ENCODE measurements at places on chromosomes 6 and 20. TPM values are rescaled to one million over a fixed set of nuclear protein-coding genes. Genes with fewer than 3 reads are reported as not detected.

DNA sequence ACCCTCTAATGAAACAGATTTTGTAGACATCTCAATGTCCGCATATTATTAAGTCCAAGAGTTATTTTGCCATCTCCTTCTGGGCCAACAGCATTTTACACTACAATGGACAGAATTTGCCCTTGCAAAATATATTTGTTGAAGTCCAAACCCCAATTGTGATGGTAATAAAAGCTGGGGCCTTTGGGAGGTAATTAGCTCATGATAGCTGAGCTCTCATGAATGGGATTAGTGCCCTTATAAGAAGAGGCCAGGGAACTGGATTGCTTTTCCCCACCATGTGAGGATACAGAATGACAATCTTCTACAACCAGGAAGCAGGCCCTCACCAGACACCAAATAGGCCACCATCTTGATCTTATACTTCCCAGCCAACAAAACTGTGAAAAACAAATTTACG is 44.9 kb upstream of the MTRF1L start:
- DNase-seq, result no peak

DNA sequence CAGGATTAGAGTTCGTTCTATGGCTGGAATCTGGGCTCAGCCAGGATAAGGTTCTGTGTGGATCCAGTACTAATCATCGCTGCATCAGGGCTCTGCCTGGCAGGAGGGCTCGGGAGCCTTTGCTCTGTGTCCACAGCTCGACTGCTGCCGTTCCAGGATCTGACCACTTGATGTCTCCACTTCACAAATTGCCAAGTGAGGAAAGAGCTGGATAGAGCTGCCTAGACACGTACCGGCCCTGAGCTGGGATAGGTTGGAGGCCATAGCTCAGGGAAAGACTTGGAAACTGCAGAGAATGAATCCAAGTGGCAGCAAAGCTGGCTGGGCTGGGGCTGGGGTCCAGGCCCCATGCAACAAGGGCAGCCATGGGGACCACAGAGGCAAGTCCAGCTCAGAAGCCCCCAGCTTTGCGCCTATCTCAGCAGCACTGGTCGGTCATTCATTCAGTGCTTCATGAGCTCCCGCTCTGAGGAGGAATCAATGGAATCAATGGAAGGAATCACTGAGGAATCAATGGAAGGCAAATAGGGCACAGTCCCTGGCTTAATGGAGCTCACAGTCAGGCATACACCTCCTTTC is 38.0 kb upstream of the TOP1 start:
- DNase-seq, result peak; percentile 83

Gene TCF15
- total RNA-seq, result not detected

- no peak for DNase-seq
Observed at GRCh38 chr6:168313431-168314011, 6.1 kb downstream of the DACT2 start.

DNA sequence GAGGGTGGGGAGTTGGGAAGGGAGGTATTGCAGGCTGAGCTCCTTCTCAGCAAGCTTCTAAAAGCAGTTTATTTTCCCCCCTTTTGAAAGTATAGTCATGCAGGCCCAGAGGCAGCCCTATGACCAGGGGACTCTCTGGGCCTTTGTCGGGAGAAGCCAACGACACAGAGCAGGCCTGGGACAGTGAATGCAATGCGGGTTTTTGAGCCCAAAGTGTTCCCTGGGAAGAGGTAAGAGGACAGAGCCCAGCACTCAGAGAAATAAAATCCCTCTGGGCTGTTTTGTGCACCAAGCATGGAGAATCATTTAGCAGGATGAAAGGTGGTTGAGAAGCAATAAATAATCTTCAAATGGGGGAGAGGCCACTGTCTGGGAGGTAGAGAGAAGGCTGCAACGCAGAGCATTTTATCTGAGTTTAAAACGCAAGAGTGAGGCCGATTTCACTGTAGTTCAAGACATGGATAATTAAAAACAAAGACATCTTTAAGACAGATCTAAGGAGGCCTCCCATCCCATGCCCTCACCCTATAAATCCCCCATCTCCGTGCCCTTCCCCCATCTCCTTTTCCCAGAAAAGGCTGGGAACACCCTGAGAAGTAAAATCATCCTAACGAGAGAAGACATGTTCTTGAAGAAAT is 237.5 kb downstream of the CDC5L start:
- no peak for DNase-seq

GRCh38 chr6:167703347-167703746 is 123.4 kb upstream of the AFDN start:
- no peak for DNase-seq

GRCh38 chr6:168408504-168409136 is 32.4 kb upstream of the SMOC2 start:
- no peak for DNase-seq

GRCh38 chr6:156111913-156112312 is 656.3 kb upstream of the NOX3 start:
- DNase-seq, result no peak

- DNase-seq, result no peak
Observed at GRCh38 chr6:36402481-36402880, 15.0 kb upstream of the ETV7 start.

GRCh38 chr6:159830501-159831372 is 30.7 kb downstream of the PNLDC1 start:
- DNase-seq, result no peak

DNA sequence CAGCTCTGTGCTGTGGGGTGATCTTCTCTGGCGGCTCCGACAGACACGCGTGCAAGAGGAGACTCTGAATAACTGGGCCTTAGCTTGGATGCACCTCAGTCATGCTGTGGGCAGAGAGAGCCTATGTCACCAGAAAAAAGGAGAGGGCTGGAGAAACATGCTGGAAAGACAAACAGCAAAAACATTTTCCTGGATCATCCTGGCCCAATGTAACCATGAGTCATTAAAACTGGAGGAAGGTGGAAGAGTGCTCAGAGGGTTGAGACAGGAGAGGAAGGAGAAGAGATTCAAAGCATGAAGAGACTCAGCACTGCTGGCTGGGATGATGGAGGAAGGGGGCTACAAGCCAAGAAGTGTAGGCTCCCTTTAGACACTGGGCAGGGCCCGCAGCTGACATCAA is 292.0 kb downstream of the CDH26 start:
- peak; percentile 15 for DNase-seq

Gene BMP7
- 4.8 TPM for total RNA-seq

DNA sequence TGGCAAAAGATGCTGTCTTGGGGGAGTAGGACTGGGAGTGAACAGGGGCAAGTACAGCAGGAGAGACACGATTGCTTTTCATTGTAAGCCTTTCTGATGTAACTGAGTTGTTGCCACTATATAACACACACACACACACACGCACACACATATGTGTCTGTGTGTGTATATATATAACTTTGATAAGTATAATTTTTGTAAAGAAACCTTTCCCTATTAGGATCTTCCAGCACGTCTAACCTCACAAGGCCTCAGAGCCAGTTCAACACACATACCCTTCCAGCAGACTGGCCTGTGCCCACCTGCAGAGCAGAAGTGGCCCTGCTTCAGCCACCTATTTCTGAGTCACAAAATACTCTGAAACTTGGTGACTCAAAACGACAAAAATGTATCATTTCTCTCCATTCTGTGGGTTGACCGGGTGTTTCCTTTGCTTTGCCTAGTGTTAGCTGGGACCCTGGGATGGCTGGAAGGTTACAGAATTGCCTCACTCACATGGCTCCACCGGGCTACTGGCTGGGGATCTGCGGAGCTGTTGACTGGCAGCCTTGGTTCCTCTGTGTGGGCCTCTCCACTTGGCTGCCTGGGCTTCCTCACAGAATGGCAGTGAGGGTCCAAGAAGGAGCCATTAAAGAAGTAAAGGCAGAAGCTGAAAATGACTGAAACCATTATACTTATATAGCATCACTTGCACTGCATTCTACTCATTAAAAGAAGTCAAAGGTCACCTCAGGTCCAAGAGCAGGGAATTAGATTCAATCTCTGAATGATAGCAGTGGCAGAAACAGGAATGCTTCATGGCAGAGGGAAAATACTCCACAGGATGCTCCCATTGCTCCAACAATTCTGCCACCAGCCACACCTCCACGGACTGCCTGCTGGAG is 126.4 kb downstream of the BANF2 start:
- no peak for DNase-seq

Gene SLC4A11
- total RNA-seq, result not detected

- DNase-seq, result no peak
Observed at GRCh38 chr6:159966339-159966738, 2.5 kb upstream of the IGF2R start.

DNA sequence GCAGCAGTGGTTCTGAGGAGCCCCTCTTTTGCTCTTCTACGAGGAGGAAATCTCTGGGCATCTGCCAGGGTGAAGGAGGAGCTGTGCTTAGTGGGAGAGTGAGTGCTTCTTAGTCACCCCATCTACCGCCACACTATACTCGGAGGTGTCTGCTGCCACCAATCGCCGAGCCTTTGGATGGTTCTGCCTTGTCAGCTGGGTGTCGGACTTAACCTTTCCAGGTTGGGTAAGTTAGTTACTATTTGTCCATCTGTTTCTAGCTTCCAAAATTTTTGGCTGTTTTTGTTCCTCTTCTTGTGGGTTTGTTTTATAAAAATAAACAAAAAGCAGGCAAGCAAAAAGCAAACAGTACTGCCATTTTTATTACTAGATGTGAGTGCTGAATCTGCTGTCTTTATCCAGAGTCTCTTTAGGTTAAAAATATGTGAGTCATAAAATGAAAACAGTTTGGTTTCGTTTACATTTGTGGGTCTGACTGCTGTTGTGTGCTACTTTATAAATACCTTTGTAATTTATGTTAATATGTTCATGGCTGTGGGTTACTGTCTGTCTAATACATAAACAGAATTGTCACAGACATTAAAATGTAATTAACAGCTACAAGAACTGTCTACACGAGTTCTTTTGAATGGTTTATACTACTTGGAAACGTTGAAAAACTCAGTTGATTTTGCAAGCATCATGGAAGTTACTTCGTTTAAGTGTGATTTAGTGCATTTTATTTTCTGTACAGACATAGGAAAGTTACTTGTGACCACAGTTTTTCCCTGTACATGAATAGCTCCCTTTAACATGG is 89.2 kb downstream of the ARID1B start:
- peak; percentile 69 for DNase-seq

DNA sequence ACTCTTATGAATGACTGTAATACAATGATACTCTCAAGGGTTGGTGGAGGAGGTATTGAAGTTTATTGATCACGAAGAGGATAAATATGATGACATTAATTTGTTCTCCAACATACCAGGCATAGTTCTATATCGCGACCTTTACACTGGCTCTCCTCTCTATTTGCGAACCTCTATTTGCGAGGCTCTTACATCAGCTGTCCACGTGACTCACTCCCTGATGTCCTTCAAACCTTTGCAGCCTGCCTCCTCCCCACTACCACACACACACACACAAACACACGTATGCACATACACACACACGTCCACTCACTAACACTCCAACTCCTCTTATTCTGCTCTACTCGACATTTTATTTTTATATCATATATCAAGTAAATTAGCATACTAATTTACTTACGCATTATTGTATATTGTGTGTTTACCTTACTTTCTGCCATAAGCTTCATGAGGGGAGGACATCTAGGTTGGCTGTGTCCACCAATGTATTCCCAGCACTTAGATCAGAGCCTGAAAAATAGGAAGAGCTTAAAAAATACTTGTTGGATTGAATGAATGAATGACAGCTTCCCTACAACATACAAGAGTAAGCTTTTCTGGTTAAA is 53.3 kb upstream of the TNFRSF21 start:
- no peak for DNase-seq

DNA sequence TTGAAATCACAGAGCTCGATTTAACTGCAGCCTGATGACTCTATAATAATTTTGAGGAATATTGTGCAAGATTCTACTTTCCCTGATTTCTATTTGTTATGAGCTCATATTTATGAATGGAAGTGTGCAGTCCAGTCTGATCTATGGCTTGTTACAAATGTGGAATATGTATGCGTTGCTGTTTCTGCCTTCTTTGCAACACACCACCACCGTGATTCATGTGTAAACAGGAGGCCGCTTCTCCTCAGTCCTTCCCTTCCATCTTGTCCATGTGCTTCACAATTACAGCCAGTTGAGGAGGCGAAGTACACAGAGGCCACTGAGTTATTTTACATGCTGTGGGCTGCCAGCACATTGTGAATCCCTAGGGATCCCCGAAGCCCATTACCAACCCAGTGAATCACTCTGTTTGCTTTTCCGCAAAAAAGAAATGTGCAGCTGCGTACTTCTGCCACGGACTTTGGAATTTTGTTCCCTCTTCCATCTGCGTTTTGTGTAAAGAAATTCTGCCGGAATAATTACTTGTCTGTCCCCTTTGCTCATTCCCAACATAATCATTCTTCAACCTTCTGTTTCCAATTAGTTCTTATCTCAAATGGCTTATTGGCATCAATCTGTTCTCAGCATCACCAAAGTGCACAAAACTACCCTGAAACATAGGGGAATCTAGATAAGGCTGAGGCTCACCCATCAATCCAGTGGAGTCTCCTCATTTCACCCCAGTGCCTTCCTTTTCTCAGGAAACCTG is 551.6 kb upstream of the CITED2 start:
- DNase-seq, result no peak

GRCh38 chr6:39776581-39776980 is 15.6 kb upstream of the DAAM2 start:
- DNase-seq, result no peak

DNA sequence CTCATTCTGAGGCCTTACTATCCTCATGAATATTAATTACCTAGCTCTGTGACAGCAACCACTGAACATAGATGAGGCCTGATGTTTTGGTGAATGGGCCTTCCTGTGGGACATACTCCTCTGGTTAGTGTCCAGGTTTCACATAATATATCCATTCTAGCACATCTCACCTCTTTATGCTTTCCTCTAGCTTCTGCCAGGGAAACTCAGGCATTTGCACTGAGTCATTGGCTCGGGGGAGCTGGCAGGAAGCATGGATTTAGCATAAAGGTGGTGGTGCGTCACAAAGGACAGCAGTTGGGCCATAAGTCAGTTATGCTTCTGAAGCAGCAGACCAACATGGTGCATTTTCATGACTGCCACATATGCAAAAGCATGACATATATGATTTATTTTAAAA is 37.5 kb upstream of the TMEM170B start:
- peak; percentile 85 for DNase-seq

GRCh38 chr6:34661357-34661756 is 35.2 kb downstream of the ILRUN start:
- DNase-seq, result no peak

DNA sequence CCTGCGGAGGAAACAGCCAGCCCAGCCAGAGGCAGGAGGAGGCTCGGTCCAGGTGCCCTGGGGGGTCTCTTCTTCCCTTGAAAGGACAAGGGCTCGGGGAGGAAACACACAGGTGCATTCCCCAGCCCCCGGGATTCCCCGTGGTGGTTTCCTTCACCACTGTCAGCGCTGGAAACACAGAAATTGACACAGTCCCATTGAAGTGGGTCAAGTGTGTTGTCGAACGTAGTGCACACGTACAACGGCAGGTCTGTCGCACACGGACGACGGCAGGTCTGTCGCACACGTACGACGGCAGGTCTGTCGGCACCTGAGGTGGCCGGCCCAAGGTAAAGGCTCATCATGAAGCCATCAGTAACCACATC is 80.9 kb downstream of the DLL1 start:
- no peak for DNase-seq

Gene PKIB
- total RNA-seq, result 0.89 TPM

- DNase-seq, result no peak
Observed at GRCh38 chr6:7338031-7338430, 25.0 kb upstream of the SSR1 start.

Gene STX11
- total RNA-seq, result 0.35 TPM
